T-helper 17 cell (primary cell): ENCODE measurements at places on chromosomes 4 and X.

- no peak for DNase-seq
Measured at GRCh38 chr4:172142281-172142741, 329.1 kb downstream of the GALNTL6 start.

DNA sequence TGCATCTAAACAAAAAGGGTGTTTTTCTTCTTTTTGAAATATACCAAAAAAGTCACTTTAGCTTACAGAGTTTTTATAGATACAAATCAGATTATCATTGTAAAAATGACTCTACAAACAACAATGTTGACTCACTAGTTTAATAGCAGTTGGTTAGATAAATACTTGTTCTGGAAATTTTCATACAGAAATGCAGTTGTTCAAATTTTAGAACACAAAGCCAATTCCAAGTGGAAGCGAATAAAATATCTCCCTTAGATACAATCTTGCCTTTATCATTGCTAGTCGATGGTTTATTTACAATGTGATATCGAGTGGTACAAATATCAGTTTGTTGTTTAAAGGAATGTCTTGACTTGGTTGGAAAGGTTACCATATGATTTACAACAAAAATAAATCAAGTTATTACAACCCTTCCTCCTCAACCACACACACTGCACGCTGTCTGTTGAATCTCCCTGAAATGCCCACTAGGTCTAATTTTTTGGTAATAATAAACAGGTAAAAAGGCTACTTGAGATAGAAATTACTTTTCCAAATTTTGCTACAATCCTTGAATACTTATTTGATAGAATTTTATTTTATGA, 114.8 kb downstream of the CDS1 start:
- DNase-seq, result no peak

- no peak for DNase-seq
Measured at GRCh38 chr4:123924536-123924935, 527.9 kb downstream of the SPRY1 start.

DNA sequence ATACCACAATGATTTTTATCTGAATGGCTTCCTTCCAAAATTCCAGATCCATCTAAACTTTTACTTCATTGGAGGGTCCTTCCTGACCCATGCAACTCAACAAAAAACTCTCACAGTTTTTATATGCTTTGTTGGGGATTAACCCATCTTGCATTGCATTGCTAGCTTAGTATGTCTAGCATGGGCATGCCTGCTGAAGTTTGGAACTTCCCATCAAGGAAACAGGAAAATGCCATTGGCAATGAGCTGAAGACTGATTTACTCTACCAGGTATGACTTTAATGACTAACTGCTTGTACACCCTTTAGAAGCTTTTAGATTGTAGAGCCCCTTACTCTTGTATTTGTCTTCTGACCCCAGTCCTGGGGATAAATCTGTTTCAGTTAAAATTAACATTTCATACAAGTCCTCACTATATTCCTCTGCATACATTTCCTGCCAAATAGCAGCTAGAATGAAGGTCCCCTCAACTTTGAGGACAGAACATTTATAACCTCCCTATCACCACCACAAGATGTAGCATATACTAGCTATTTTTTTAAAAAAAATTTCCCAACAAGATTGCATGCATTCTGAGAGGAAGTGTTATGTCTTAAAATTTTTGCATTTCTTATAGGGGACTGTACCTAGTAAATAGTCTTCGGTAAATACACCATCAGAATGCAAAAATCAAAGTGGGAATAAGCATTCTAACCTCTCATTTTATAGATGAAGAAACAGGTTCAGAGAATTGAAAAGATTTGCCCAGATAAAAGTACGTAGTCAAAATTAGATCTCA, 52.5 kb upstream of the ATXN3L start:
- no peak for DNase-seq

DNA sequence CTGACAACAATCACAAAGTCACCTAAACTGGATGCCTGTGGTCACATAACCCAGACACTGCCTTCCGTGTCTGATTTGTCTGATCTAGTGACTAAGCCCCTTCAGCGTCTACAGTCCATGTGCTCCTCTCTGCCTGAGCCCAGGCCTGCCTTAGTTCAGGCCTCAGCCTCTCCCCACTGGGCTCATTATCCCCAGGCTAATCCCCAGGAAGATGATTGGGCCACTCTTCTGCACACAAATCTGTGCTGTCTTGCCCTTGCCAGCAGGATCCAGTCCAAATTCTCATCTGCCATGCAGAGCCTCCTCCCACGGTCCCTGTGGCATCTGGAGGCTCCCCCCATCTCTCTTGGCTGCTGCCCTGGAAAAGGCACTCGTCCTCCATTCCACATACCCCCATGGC, 96.5 kb downstream of the SLC2A9 start:
- DNase-seq, result no peak

- DNase-seq, result no peak
Measured at GRCh38 chr4:104616401-104616820, 121.7 kb upstream of the CXXC4 start.

DNA sequence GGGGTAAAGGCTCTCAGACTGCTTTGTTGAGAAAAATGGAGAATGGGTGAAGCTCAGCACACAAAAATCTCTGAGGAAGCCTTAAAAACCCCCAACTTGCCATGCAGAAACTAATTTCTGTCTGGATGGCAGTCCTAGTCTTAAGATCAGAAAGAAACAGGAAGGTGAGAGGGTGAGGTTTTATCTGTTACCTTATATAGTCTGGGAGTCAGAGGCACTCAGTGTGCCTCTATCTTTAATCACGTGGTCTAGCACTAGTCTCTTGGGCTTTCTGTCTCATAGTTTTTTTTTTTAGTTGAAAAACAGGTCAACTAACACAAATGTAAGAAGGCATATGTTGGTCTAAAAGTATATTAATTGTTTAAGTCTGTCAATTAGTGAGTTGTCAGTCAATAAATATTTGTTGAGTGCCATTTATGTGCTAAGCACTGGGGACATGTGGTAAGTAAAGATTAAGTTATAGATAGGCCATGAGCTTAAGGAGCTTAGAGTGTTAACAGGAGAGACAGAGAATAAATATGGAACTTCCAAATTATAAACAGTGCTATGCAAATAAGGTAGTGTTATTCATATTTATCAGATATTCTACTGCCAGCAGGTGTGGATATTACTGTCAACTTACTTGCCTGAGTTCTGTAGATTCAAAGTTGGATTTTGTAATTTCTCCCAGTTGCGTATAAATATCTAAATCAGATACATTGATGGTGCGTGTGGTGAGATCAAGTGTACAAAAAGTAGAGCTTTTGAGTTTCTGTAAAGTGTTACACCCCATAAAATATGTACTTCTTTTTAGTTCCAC, 7.0 kb downstream of the CYBB start:
- DNase-seq, result no peak

DNA sequence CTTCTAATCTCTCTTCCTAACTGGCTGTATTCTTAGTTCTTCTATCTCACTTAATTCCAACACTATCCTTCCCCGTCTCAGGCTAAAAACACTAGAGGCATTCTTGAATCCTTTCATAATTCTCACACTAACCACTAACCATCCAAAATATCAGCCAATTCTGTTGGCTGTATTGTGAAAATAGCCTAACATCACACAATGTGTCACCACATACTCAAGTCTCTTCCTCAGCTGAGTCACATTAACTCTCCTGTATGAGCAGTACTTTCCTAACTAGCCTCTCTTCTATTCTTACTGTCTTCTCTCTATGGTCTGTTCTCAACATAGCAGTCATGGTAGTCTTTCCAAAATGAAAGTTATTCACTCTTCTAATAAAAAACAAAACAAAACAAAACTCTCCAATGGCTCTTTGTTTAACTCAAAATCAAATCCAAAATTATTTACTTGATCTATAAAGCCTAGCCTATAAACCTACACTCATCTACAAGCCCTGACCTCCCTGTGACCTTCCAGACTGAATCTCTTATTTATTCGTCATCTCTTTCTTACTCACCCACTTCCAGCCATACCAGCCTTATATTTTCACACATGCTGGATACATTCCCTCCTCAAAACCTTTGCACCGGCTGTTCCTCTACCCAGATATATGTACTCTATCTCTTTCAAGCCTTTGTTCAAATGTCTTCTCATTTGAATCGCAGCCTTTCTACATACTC, 445.9 kb downstream of the TLL1 start:
- no peak for DNase-seq

DNA sequence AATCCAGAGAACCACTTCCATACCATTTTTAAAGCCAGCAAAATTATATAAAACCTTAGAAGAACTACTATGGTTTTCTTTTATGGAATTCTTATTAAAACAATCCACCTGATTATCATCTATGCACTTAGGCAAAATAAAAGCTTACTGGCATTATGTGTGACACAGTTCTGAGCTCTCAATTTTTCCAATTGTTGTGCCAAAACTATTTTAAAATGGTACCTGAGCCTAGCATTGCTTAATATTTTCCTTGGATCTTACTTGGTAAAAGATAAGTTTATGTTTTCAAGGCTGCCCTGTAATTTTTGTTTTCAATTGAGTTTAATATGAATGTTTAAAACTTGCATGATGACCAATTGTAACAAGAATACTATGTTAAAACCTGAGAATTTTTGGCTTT, 201.3 kb downstream of the MAD2L1 start:
- DNase-seq, result no peak

DNA sequence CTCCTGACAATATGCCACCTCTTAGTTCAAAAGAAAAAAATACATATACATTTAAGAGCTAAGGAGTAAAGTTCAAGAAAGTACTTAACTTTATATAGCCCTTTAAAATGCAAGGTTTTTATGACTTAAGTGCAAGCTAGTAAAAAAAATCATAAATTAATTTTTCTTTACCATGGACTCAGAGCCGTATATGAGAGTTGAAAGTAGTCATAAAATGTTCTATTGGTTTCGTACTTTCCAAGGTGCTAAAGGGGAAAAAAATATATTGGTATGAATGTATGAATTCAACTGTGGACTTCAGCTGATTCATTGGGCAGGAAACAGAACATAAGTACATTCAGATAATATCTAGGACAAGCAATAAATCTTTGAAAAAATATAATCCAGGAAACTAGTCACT, 869.8 kb upstream of the AGA start:
- DNase-seq, result no peak

DNA sequence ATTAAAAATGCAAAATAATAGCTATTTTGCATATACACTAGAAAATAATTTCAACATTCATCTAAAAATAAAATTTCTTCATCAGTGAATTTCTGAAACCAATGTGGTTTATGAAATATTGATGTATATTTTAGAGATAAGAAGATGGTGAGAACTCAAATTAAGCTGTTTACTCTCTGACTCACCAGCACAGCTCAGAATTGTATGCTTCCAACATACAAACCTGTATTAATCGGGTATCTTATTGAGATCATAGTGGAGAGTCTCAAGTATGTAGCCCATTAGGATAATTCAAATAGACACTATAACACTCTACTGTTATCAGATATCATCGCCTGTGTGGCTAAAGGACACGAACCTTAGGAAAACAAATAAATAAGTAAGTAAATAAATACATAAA, 899.5 kb upstream of the INTU start:
- DNase-seq, result no peak

DNA sequence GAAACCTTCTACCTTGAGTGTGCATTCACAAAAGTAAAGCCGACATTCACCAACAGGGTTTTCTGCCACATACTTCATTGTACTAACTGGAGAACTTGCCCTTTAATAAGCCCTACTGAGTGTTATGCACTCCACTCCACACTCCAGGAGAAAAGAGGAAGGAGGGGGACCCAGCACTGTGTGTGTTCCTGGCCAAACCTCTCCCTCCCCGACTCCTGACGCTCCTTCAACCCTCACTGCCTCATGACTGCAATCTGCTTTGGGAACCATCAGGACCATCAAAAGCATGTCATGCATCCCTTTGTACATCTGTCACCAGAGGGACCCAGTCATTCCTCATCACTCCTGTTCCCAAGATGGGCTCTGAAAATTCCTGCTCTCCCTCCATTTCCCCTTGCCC, 143.7 kb downstream of the RASL11B start:
- no peak for DNase-seq

DNA sequence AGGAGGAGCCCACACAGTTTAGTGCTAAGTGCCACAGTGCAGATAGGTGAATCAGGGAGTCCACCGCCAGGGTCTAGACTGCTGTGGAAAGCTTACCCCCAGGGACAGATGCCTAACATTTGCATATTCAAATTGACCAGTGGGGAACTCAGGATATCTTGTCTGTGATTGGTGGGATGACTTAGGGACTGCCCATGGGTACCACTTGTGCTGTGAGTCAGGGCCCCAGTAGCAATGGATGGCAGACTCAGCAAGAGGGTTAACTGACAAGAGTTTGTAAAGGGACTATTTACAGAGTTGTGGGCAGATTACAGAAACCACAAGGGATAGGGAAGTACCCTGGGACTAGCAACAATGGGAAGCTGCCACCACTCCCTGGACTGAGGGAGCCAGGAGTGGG, 282.1 kb downstream of the BCOR start:
- no peak for DNase-seq

DNA sequence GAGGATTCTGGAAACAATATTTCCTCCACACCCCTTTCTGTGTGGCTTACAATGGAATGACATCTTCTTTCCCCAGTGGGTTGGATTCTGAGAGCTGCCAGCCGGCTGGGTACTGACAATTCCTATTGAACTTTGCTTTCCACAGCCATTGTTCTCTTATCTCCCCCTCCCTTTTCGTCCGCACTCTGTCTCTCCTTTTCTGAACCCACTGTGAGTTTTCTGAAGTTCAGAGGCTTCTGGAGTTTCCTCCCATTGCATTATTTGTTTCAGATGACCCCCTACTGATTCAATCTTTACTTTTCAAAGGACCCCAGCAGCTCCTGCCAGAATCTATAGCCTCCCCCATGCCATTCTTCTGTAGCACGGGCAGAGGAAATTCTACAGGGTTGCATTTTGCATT, 10.4 kb downstream of the SMPX start:
- no peak for DNase-seq

DNA sequence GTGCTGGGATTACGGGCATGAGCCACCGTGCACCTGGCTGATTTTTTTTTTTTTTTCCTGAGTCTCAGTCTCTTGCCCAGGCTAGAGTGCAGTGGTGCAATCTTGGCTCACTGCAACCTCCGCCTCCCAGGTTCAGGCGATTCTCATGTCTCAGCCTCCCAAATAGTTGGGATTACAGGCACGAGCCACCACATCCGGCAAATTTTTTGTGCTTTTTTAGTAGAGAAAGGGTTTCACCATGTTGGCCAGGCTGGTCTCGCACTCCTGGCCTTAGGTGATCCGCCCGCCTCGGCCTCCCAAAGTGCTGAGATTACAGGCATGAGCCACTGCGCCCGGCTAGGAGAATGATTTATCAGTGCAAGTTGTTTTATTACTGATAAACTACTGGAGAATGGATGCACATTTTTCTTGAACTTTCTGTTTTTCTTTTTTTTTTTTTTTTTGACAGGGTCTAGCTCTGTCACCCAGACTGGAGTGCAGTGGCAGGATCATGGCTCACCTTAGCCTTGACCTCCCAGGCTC, 39.7 kb upstream of the DHRSX start:
- no peak for DNase-seq

DNA sequence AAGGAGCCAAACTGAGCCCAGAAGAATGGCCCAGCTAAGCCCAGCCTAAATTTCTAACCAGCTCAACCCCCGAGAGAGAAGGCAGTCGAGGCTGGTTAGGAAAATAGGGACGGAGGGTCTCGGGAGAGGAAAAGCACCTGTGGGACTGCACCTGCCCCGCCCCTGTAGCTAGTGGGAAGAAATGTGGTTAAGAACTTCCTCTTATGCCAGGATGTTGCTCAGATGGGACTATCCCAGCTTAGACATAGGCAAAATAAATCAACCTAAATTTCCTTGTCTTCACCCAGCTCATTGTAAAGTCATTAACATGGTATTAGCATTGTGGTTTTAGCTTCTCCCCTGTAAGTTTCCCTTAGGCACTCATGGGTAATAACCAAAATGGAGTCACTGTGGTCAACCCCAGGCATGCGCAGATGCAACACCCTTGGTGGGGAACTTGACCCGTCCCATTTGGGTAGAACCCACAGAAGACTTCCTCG, 86.8 kb downstream of the ZNF718 start:
- DNase-seq, result no peak
